Naive B cell (primary cell): ENCODE measurements at places on chromosomes 12 and 14. TPM values are rescaled to one million over a fixed set of nuclear protein-coding genes. Genes with fewer than 3 reads are reported as not detected.

DNA sequence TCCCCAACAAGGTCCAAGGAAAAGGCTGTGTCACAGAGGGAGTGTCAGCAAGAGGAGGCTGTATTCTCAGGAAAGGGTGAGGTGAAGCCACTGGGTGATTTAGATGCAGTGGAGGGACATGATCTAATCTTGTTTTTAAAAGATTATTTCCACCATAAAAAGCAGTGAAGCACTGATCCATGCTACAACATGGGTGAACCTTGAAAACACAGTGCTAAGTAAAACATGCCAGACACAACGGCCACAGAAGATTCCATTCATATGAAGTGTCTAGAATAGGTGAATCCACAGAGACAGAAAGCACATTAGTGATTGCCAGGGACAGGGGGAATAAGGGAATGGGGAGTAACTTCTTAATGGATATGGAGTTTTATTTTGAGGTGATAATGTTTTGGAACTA, 12.8 kb downstream of the RITA1 start:
- DNase-seq = no peak

GRCh38 chr12:52074971-52075724, 4.4 kb upstream of the SMIM41 start:
- DNase-seq = no peak

GRCh38 chr12:8840321-8840720, 17.9 kb downstream of the A2ML1 start:
- no peak for DNase-seq

DNA sequence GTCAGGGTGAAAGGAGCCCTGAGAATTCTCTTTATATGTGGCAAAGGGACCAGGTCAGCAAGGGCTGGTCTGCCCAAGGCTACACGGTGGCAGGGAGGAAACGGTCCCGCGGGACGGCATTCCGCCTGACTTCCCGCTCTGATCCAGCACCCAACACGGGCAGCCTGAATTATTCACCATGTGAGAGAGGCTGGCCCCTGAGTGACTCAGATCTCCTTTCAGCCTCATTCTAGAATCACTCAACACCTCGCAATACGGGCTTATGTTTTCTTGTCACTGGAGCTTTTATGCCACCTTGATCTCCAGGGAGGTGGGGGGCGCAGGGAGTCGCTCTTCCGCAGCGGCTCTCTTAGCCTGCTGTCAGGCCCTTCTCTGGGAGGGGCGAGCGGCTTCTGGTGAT, 8.5 kb downstream of the LRTM2 start:
- DNase-seq = no peak

DNA sequence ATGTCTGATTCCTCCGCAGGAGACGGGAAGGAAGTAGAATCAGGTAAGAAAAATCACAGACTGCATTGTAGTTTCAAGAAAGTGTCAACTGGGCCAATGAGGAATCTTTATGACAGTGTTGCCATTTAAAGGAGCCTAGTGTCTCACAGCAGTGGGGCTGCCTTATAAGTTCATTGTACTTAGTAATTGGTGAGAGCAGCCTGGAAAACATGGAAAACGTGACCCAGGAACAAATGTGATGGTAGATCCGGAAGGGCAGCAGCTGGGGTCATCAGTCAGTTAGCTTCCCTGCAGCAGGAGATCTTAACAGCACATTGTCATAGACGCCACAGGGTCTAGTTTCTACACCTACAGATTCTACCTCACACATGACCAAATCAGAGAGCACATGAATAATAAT, 630.0 kb upstream of the LMO3 start:
- no peak for DNase-seq

DNA sequence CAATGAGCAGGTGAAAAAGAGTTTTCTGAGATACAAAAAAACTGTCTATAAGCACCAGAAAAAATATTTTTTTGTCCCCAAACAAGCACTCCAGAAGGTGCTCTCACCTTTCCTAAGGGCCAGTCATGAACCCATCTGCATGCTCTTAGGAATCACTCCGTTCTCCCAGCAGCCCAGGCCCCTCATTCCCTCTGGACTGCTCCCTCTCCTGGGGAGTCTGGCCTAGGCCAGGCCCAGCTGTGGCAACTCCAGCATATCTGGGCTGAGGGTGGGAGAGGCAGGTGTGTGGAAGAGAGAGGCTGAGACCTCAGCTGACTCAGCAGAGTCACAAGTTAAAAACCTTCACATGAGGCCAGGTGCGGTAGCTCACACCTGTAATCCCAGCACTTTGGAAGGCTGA, 54.6 kb downstream of the TRAFD1 start:
- DNase-seq = no peak

- DNase-seq = no peak
Measured at GRCh38 chr12:130973109-130973508, 19.4 kb downstream of the ADGRD1 start.

GRCh38 chr12:69161829-69162228, 77.5 kb upstream of the CPSF6 start:
- DNase-seq = no peak

GRCh38 chr12:124115976-124116690, 143.1 kb downstream of the ZNF664 start:
- DNase-seq = no peak

DNA sequence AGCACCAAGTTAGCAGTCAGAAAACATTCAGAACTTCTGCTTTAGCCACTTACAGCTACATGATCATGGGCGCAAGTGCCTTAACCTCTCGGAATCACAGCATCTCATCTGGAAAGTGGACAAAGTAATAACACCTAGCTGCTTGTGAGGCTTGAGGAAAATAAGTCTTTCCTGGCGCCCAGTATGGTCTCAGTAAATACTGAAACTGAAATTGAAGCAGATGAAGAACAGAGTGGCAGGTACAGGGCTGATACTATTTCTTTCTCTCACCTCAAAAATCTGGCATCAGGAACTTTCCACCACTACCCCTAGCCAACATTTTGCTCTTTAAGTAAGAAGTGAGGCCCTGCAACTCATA, 129.7 kb upstream of the FUT8 start:
- DNase-seq = no peak

GRCh38 chr12:49264873-49265792, at the start of gene TUBA1C:
Gene TUBA1C (plus strand): TSS chr12:49265082. CDS start chr12:49265182, 100 bp downstream.
- DNase-seq = peak; percentile 86

DNA sequence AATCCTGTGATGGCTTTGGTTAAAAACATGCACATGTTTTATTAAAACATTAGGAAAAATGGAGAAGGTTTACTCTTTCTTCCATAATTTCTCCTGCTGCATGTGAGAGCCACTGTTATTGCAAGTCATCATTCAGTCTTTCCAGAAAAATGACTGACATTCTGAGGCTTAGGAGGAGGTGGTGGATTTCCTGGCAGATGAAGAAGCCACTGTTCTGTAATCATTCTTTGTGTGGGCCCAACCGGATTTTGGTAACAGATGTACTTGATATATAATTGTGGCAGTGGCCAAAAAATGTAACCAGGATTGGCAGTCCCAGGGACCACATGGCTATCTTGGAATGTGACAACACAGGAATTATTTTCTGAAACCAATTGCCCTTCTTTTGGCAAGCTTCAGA, 120.2 kb downstream of the DAAM1 start:
- DNase-seq = no peak

DNA sequence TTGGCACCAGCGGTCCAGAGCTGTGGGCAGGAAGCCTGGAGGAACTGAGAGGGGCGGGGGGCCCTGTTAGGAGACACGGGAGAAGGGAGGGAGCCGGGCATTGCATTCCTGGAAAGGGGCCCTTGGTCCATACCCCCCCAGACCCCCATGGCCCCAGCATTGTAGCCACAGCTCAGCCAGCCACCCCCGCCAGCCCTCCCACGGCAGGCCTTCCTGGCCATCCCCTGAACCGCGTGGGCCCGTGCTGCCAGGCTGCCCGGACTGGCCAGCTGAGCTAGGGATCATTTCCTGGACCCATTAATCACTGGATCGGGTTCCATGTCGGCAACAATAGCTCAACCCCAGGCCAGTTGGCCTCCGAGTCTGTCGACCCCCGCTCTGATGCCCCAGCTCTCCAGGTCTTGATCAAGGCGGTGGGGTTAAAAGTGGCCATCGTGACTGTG, 39.8 kb upstream of the DIO3 start:
- DNase-seq = no peak

DNA sequence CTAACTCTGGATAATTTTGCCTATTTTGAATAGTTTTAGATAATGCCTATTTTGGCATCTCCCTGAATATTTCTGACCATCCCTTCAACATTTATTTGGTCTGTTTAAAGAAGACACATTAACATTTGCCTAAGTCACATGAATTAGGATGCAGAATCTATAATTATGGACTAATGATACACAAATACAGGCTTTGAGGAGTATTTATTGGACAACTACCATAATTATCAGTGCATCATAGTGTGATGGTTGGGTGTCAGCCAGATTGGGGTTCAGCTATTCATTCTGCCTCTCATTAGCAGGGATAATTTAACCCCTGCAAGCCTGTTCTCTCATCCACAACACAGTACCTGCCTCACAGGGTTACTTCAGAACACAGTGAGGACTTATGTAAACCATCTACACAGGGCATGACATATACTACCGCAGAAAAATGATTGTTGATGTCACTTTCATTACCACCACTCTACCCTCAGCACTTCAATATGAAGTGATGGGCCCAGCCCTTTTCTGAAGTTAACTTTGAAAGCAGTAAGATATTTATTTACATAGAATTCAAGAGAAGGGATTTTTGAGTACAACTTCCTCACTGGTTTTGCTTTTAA, 14.4 kb downstream of the PRKCH start:
- DNase-seq = no peak

DNA sequence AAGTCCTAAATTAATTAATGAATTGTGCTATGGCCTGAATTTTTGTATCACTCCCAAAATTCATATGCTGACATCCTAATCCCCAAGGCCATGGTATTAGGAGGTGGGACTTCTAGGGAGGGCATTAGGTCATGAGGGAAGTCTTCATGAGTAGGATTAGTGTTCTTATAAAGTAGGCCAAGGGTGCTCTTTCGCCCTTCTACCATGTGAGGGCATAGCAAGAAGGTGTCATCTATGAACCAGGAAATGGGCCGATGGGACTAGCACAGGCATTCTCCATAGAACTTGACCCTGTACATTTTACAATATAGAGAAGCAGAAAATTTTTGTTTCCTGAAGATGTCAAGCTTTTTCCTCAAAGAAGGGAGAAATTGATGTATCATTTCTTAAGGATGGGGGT, 12.5 kb downstream of the SYT10 start:
- no peak for DNase-seq

DNA sequence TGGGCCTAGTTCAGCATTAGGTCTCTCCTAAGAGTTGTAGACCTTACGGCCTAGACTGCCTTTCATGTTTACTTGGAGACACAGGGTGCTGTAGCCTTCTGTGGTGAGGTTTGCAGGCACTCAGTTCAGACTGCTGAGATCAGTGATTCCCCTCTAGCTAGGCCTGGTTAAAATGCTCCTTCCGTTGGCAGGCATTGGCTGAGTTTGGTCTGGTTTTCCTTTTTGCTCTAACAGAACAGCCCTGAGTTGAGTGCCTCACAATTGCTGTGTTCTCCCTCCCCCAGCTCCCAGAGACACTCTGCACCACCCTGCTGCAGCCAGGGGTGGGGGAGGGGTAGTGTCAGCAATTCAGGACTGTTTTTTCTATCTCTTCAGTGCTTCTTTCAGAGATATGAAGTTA, 178.9 kb upstream of the DYRK2 start:
- no peak for DNase-seq

GRCh38 chr12:132270516-132270915, 58.9 kb downstream of the GALNT9 start:
- DNase-seq = no peak

- DNase-seq = no peak
Measured at GRCh38 chr14:98536256-98536655, 735.7 kb downstream of the BCL11B start.

DNA sequence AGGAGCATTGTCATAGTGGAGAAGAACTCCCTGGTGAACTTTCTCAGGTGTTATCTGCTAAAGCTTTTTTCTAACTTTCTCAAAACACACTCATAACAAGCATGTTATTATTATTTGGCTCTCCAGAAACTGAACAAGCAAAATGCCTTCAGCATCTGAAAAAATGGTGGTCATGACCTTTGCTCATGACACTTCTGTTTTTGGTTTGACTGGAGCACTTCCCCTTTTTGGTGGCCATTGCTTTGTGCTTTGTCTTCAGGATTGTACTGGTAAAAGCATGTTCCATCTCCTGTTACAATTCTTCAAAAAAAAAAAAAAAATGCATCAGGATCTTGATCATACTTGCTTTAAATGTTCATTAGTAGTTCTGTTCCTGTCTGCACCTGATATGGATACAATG, 1241.6 kb upstream of the USP15 start:
- DNase-seq = no peak

DNA sequence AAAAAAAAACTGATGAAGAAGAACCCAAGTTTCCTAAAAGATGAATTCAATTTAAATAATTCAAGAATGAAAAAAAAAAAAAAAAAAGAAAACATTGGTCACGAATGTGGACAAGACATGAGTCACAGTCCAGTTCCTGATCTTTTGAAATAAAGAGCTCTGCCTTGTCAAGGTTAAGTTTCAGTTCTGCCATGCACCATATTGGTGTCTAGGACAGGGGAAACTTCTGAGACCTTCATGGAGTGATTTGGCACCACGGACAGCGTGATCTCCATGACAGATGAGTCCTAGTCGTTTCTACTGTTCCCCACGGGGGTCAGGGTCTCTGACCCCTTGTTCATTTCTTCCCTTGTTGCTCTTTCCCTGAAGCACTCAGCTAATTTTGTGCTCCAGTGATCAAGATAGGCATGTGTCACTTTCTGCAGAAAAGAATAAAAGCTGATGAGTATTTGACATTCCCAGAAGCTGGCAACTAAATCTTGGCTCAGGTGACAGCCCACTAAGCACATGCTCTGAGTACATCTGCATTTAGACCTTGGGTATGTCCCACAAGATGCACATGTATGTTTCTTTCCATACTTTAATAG, 1159.7 kb downstream of the BCL11B start:
- DNase-seq = no peak

GRCh38 chr12:86634456-86635410, 378.5 kb upstream of the MGAT4C start:
- DNase-seq = no peak

DNA sequence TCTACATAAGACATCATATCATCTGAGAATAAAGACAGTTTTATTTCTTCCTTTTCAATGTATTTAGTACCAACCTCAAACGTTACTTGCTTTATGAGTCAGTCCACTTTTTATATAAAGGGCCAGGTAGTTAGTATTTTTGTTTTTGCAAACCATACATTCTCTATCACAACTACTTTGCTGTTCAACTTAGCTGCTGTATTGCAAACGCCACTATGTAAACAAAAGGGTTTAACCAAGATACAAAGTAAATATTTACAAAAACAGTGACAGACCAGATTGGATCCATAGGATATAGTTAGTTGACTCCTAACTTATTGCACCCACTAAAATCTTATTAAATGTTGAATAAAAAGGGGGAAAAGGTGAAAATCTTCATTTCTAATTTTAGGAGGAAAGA, 87.7 kb upstream of the FOXG1 start:
- no peak for DNase-seq

MRPL52 gene
- polyA plus RNA-seq = 190 TPM

AGAP2 gene
- polyA plus RNA-seq = 1.2 TPM

RNASE7 gene
- not detected for polyA plus RNA-seq

PKP2 gene
- polyA plus RNA-seq = not detected

ANO2 gene
- not detected for polyA plus RNA-seq

MYH6 gene
- not detected for polyA plus RNA-seq

DENND5B gene
- polyA plus RNA-seq = 29.4 TPM

FAM222A gene
- not detected for polyA plus RNA-seq

PPP4R4 gene
- not detected for polyA plus RNA-seq

VASH1 gene
- 0.39 TPM for polyA plus RNA-seq

KLRK1 gene
- 56.7 TPM for polyA plus RNA-seq

CLEC2A gene
- not detected for polyA plus RNA-seq

ZBTB42 gene
- polyA plus RNA-seq = 0.84 TPM

MEG3 gene
- not detected for polyA plus RNA-seq
